T-helper 1 cell (primary cell): ENCODE measurements at places on chromosomes 16 and 17.

GRCh38 chr17:74592087-74592990 is at the start of gene CD300LD:
Gene CD300LD (minus strand): TSS chr17:74592283. CDS start chr17:74592202, 81 bp downstream.
- no peak for DNase-seq

- no peak for DNase-seq
Observed at GRCh38 chr17:44213403-44214229, 5.9 kb downstream of the UBTF start.

GRCh38 chr17:8300627-8301242 is 5.5 kb upstream of the SLC25A35 start:
- peak; percentile 56 for DNase-seq

DNA sequence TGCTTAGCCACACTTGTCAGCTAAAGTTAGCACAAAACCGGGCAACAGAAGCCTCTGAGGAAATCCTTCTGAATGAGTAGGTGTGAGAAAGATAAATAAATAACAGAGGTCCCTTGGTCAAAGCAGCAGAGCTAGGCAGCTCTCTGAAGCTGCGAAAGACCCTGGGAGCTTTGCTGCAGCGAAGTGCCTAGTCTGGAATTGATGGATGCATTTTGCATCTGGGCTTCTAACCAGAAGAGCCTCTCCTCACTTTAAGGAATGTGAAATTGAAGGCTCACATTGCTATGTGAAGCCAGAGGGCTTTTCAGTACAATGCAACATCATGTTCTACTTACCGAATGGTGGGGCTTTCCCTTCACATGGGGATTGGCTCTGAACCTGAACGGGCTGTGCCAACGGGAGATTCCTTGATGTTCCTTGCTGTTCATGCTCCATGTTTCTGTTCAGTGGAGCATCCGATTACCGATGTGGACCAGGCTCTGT is 274.6 kb downstream of the HS3ST3B1 start:
- DNase-seq, result no peak

GRCh38 chr17:42657824-42658588 is 1.1 kb upstream of the TUBG2 start:
- DNase-seq, result no peak

- DNase-seq, result no peak
Observed at GRCh38 chr17:37234106-37234505, 141.7 kb upstream of the C17orf78 start.

GRCh38 chr17:55259684-55260111 is 5.1 kb upstream of the HLF start:
- no peak for DNase-seq

GRCh38 chr16:87141402-87141801 is 175.8 kb downstream of the C16orf95 start:
- DNase-seq, result no peak

- DNase-seq, result no peak
Observed at GRCh38 chr17:64115822-64116534, 14.0 kb downstream of the ERN1 start.

- DNase-seq, result no peak
Observed at GRCh38 chr16:23952128-23952970, 116.6 kb downstream of the PRKCB start.

DNA sequence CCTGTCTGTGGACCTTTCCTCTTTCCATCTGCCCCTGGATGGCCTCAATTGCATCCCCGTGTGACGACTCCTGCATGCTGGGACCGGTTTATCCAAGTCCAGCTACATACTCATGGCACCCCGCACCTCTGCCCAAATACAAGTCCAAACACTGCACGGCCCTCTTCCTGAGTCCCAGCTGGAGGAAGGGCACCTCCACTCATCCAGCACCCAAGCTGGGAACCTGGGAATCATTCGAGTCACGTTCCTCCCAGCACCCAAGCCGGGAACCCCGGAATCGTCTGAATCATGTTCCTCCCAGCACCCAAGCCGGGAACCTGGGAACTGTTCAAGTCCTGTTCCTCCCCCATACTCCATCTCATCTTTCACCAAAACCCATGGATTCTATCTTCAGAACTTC is 10.2 kb downstream of the TRARG1 start:
- no peak for DNase-seq

DNA sequence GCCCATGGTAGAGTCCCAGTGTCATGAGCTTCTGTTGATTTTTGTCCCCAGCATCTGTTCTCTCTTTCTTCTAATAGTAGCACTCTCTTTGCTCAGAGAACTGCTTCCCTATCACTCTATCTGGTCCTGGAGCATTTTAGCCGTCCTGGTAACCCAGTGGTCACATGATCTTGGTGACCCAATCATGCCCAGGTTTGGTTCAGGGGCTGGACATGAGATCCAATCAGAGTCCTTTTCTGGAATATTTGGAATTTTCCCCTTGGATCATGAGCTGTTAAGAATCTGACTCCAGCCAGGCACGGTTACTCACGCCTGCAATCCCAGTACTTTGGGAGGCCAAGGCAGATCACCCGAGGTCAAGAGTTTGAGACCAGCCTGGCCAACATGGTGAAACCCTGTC is 197.0 kb downstream of the RAB11FIP4 start:
- DNase-seq, result no peak

DNA sequence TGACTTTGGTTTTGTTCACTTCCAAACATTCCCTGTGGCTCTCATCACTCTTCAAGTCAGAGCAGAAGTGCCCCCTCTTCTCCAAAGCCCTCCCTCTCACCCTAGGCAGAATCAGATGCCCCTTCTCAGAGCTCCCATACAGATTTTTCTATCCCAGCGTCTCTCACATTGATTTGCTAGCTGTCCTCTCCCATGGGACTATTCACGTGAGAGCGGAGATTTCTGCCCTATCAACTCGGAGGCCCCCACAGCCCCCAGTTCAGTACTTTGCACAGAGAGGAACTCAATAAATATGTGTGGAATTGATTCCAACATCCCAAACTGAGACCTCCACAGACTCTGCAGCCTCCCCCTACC is 182.6 kb downstream of the C16orf78 start:
- DNase-seq, result no peak

DNA sequence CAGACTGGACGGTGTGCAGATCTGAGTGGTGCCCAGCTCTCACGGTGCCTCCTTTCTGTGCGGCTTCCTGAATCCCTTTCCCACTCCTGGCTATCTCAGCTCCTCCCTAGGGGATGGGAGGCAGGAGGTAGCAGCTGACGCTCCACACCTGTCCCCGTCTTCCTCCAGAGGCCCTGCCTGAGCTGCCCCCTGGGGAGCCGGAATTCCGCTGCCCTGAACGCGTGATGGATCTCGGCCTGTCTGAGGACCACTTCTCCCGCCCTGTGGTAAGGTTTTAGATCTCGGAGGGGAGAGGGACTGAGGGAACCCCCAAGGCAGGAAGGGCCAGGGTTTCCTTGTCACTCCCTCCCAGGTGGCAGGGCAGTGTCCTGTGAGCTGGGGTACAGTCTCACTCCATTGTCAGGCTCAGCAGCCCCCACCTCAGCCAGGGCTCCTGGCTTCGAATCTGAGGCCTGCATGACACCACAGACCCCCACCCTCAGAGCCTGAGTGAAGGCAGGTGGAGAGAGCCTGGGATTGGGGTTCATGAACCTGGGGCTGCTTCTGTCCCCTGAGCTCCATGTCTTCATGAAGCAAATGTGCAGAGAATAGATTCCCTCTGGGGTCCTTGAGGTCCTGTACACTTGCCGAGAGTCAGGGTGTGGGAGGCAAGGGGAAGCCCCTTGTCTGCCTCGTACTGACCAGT is 6.6 kb downstream of the DEF8 start:
- DNase-seq, result no peak

- no peak for DNase-seq
Observed at GRCh38 chr16:83010776-83011720, 384.3 kb downstream of the CDH13 start.

DNA sequence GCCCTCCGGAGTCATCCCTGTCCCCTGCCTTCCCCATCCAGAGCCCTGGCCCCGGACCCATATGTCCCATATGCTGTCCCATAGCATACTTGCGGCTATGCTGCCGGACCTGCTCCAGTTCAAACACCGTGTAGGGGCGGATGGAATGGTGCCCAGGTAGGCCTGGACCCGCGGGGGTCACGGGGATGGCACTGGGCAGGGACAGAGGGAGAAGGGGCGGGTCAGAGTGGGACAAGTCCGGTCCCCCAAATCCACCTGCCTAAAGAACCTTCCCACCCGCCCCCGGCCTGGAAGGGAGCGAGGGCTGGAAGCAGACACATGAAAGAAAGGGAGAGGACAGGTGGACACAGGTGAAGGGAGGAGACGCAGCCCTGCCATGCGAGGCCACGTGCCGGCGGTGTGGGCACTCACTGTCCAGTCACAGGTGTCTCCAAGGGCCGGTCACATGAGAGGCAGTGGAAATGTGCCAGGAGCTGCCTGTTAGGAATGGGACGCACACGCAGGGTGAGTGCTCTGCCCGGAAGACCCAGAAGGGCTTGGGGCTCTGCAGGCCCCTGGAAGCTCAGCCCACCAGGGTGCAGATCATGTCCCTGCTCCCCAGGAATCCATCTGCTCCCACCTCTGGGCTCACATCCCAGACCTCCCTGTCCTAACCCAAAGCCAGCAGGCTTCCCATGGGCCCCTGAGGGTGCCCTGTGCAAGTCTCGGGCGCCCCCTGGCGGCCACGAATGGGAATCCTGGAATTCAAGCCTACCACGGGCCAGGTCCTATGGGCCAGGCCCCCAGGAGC is 14.0 kb downstream of the UBALD2 start:
- DNase-seq, result peak; percentile 75

GRCh38 chr17:69947027-69947759 is 127.8 kb upstream of the KCNJ16 start:
- no peak for DNase-seq
